Upper lobe of left lung (tissue), 6 donors: ENCODE measurements at places on chromosomes 2 and 18.

GRCh38 chr2:185833864-185834263, 95.3 kb downstream of the FSIP2 start:
- no peak for DNase-seq

- no peak for DNase-seq
Measured at GRCh38 chr2:70664525-70664924, 103.5 kb downstream of the ADD2 start.

GRCh38 chr18:79597176-79597830, 82.3 kb upstream of the CTDP1 start:
- no peak for DNase-seq

DNA sequence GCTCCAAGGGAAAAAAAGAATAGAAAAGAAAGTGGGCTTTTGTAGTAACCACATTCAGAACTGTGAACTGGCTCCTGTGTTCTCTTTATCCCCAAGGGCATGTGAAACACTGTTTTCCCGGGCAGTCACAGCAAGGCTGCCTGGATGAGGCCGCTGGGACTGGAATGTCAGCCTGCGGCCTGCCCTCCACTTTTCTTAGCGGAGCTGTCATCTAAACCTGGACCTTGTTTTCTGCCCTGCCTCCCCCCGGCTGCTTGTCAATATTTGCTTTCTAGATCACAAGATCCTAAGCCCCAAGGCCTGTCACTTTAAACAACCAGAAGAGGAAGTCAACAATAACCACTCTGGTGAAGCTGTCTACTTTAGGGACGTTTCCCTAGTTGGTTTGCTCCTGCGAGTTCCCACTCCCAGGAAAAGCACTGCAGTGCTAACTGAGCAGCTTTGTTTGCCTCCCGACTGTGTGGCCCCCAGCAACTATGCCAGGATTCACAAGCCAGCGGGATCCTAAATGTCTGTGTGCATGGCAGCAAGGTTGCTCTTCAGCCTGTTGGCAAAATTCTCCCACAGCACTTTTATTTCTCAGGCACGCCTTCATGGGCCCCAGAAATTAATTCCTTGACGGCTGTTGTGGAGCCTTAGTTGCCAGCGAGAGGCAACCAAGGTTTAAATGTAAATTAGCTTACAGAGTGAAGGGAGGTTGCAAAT, 30.6 kb downstream of the SOWAHC start:
- peak; percentile 40 for DNase-seq

GRCh38 chr18:12656938-12657683, 796 bp downstream of the SPIRE1 start:
- peak; percentile 42 for DNase-seq

DNA sequence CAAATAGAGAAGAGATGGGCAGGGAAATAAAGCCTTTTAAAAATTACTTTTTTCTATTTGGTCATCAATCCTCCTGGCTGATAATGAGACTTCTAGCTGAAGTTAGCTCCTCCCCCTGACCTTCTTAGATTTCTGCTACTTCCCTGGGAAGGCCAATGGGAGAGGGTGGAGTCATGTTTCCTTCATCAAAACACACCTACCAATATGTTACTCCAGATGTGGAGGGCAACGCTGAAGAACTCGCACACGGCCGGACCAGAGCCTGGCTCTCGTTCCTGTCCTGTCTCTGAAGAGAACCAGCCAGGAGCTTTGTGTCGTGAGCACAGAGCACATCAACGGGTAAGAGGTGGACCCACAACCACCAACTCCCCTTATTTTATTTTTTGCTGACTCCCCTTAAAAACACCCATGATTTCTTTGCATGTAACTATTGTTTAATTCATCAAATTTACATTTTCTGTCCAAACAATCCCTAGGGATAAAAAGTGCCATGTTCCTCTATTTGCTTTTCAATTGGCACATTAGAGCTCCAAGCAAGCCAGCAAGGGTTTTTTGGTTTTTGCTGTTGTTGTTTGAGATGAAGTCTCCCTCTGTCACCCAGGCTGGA, 94.9 kb downstream of the ADD2 start:
- no peak for DNase-seq

GRCh38 chr18:63262369-63263335, 56.9 kb downstream of the BCL2 start:
- DNase-seq = no peak

GRCh38 chr2:20473128-20473527, 26.3 kb downstream of the RHOB start:
- no peak for DNase-seq

GRCh38 chr2:228469721-228470120, 288.2 kb upstream of the SPHKAP start:
- no peak for DNase-seq

- DNase-seq = no peak
Measured at GRCh38 chr2:39243469-39244123, at the start of gene CDKL4. CDKL4 (minus strand) TSS chr2:39243970.
